Small intestine (tissue), 16 donors: ENCODE measurements at places on chromosomes 16 and 17.

DNA sequence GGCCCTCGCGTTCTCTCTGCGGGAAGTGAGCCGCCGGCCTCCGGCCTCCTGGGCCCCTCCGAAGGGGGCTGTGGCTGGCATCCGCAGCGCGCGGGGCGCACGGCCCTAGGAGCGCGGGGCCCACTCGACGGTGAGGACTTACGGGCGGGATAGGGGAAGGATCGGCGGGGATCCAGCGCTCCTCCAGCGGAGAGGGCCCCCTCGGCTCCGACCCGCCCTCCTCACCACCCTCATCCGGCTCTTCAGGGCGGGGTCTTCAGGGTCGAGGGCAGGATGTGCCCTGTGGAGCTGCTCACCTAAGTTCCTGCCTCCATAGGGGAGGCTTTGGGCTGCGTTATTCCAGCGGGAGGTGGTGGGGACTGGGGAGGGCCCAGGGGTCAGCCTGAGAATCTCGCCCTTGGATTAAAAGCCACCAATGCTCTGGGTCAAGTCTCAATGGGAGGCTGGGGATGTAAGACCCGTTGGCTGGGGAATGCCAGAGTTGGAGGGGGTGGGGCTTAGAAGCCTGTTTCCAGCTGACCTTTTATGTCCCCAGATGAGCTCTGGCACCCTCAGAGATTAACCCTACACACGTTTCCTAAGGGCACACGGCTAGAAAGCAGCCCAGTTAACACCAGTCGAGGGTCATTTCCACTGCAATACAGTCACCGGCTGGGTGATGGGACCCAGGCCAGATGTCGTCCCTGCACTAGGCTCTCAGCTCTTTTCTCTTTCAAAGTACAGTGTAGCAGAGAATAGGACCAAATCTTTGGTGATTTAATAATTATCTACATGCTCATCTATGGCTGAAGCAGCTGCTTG lies 13.4 kb downstream of the TBX2 start:
- DNase-seq: no peak

DNA sequence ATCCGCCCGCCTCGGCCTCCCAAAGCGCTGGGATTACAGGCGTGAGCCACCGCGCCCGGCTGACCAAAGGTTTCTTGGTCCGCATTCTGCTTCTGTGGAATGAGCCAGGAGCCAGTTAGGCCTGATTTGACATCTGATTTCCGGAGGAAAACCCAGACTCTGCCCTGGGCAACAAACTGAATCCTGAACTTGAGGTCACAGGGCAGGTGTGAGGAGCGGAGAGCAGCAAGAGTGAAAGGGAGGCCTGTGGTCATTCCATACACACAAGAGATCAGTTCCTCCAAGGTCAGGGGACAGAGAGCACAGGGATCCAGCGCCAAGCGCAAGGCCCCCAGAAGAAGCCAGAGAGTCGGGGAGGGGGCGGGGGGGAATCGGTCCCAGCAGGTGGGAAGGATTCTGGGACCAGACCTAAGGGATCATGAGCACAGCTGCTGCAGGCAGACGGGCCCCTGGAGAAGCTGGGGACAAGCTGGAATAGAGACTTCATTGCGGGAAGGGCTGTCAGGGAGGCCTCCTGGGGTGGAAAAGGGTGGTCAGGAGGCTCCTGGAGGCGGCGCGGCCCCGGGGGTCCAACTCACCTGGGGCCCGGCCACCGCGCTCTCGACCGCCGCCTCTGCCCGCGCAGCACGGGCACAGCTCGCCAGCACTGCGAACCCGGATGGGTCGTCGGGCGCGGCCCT lies 436 bp downstream of the SHPK start:
- peak; percentile 95 for DNase-seq

GRCh38 chr17:82536512-82537201 lies 17.1 kb downstream of the FOXK2 start:
- peak; percentile 22 for DNase-seq

GRCh38 chr17:9087921-9088320 lies 66.6 kb downstream of the NTN1 start:
- no peak for DNase-seq

DNA sequence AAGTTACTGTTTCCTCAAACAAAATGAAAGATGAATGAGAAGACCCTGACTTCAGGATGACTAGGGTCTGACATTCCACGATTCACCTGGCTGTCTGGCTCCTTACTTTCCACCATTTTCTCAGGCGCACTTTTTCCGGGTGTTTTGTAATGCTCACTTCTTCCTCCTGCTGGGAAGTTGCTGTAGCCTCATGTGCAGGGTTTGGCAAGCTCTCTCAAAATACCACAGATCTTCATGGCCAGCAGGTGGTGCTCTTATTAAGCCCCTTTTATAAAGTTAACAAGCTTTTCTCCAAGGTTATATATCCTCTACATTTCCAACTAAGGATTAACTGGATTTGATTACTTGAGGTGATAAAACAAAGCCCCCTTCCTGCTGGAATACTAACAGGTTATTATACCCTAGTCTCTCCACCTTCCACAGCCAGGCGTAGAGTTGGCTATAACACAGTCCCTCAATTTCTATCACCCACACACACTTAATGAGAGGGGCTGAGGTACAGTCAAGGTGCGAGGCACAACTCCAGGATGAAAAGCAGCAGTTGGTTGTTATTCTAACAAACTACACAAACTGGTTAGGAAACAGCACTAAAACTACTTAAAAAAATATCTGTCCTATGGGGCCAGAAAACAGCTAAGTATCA lies 45.4 kb downstream of the STH start:
- peak; percentile 87 for DNase-seq

DNA sequence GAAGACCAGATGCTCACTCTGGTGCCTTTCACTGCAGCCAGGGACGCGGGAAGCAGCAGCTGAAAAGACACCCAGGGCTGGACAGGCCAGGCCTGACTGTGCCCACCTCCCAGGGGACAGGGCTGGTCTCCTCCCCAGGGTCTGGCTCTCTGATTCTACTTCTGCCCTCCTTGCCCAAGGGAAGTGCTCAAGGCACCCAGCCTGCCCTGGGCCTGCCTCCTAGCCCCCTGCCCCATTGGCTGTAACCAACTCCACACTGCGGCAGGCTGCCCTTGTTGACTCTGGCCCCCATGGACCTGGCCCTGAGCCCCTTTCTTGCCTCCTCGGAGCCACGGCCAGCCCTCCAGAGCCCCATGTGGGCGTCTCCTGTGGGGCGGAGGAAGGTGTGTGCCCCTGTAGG lies 212.5 kb downstream of the NTN1 start:
- DNase-seq: no peak

- DNase-seq: no peak
Observed at GRCh38 chr16:61654962-61655361, 381.3 kb downstream of the CDH8 start.

- peak; percentile 64 for DNase-seq
Observed at GRCh38 chr17:81867170-81867990, 3.8 kb downstream of the ARHGDIA start.

GRCh38 chr17:30323895-30324319 lies 9.9 kb downstream of the TMIGD1 start:
- peak; percentile 50 for DNase-seq

- DNase-seq: no peak
Observed at GRCh38 chr17:1942066-1942365, 83.1 kb downstream of the RTN4RL1 start.

DNA sequence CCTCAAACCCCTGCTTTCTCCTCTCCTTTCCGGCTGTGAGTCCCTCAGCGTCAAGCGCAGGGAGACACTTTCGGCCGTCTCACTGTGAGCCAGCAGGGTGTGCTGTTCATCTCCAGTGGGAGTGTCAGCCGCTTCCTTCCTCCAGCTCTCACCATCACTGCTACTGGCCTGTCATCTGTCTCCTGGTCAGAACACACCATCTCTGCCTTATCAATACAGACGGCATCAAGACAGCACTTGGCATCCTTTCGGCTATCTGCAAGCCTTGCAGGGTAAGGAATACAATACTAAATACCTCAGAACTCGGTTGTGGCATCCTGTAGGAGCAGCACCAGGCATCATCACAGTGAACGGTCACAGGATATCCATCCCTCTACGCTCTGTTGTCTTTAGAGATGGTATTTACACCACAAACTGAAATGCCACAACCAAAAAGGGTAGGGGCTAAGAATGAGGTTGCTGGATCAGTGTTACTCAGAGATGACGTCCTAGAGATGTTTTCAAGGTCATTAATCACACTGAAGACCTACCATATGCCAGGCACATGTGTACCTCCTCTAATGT lies 20.7 kb upstream of the CMTM4 start:
- DNase-seq: peak; percentile 65

DNA sequence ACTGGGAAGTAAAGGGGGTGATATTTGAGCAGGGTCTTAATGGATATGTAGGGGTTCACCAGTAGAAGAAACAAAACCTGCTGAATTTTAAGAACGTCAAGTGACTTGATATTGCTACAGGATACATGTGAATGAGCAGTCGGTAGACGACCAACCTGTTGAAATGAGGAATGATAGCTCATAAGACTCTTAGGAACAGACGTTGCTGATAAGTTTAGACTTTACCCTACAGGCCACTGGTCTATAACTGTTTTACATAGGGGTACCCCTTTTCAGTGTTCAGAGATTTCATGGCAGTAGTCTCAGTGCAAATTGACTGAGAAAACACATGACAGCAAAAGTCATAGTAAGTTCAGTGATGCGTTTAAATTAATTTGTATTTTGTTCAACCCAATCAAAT lies 45.9 kb downstream of the TMEM114 start:
- DNase-seq: no peak

DNA sequence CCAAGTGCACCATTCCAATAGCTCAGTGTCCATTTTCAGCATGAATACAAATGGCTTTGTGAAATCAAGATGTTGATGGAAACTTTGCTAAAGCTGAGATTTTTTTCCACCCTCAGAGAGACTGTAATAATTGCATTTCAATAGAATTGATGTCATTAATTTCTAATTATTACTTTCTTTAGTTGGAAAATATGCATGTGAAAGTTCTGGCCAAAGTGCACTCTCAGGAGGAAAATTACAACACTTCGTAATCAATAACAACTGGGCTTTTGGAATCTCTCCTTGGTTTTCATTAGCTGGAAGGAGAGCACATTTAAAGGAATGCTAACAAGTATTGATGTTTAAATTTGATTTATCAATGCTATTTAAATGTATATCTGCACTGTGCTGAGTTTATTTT lies 529.5 kb upstream of the CDH8 start:
- DNase-seq: no peak

- DNase-seq: peak; percentile 92
Observed at GRCh38 chr17:7296189-7296861, 1.9 kb upstream of the YBX2 start.

DNA sequence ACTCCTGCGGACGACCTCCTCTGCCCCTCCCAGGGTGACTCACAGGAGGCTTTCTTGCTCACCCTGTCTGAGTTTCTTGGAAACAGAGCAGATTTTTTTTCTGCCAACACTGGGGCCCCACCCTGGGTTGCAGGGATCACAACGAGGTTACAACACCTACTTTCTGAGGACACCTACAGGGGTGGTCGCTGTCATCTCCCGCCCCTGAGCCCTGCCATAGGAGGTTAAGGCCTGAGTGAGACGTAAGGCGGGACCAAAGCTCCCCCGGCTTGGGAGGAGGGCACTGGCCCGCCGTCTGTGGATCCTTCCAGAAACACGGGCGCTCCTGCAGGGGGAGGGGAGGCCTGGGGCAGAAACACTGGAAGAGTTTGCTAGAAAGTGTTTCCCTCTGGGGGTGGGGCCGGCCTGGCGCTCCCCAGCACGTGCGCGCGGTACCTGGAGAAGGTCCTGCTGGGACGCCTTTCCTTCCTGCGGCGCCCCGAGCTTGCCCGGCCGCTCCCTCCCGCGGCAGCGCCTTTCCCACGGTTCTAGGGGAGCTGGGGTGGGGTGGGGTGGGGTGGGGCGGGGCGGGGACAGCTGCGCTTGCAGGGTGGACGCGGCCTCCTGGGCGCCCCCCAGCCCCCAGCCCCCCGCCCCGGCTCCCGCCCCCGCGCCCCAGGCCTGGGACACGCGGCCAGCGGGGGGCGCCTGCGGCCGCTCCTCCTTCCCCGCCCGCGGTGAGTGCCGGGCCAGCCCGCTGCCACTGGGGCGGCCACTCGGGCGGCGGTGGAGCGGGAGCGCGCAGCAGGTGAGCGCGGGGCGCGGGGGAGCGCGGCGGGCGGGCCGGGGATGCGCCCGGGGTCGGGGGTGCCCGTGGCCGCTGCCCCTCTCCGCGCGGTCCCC lies 20.7 kb upstream of the ADCY7 start:
- DNase-seq: peak; percentile 83

- DNase-seq: no peak
Observed at GRCh38 chr16:1915732-1916639, 2.2 kb downstream of the HS3ST6 start.

- no peak for DNase-seq
Observed at GRCh38 chr16:10126686-10127085, 55.5 kb downstream of the GRIN2A start.

- no peak for DNase-seq
Observed at GRCh38 chr17:56830726-56831368, 2.9 kb downstream of the C17orf67 start.

DNA sequence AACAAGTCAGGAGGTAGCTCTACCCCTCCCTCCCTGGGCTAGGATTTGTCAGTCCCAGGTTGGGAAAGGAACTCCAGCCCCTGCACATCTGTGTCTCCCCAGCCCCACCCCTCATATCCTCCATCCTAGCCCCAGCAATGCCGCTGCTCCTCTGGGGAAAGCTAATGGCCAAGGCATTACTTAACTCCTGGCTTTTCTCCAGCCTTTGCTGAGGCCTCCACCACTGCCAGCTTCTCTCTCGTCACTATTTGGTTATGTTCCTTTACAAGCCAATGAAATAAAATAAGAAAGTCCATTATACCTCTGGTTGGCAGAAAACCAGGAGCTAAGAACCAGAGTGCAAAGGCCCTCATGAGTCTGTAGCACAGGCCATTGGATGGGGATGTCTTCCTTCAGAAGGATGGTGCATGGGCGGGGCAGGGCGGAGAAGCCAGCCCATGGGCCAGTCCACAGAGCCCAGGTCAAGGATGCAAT lies 171.0 kb downstream of the CCDC182 start:
- DNase-seq: no peak

GRCh38 chr16:2852731-2853507 lies 5.1 kb downstream of the PRSS22 start:
- DNase-seq: no peak

GRCh38 chr16:14286368-14287230 lies 215.5 kb downstream of the MRTFB start:
- DNase-seq: no peak

DNA sequence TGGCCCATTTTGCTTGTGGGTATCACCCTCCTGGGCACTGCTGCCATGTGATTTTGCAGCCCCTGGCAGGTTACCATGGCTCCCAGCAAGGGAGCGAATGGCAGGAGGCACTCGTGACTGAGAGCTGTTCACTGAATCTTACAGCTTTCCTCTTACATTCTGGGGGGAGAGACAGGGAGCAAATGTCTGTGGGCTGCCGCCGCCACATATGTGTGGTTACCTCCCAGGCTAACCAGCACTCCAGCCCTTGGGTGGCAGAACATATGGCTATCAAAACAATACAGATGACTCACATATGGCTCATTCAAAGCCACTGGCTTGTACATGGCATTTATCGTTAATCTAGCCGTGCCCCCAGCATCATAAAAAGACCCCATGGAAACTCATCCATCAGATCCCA lies 19.8 kb downstream of the GTF3C1 start:
- DNase-seq: no peak

DNA sequence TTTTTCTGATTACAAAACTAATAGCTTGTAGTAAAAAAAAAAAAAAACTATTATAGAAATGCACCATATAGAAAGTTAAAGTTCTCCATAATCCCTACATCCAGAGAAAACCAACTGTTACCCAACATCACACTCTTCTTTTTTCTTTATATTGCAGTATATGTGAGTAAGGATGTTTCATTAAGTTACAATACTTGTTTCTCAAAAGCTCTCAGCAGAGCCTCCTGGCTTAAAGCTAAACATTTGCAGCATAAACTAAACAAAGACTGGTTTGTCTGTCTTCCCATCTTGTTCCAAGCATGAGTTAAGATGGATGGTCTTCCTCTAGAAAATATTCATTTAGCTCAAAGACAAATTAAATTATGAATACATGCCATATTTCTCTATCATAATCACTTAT lies 25.2 kb downstream of the GRB2 start:
- DNase-seq: no peak
